SJSA1 (cell line): ENCODE measurements at places on chromosomes 11 and 22. TPM values are rescaled to one million over a fixed set of nuclear protein-coding genes. Genes with fewer than 3 reads are reported as not detected.

Gene APOL4
- 0.08 TPM in 1 of 2 replicates, not detected in the other for total RNA-seq

- no peaks in the 10 kb centered on the region for H3K4me1 ChIP-seq
- no peak for DNase-seq
- no peak overlapping the region for H3K27ac ChIP-seq
Observed at GRCh38 chr11:97909614-97910399, 1110.9 kb upstream of the CNTN5 start.

Gene OR51E2
- 0.09 and 0.21 TPM in 2 replicates for total RNA-seq

Gene BBOX1
- not detected in 2 replicates for total RNA-seq

DNA sequence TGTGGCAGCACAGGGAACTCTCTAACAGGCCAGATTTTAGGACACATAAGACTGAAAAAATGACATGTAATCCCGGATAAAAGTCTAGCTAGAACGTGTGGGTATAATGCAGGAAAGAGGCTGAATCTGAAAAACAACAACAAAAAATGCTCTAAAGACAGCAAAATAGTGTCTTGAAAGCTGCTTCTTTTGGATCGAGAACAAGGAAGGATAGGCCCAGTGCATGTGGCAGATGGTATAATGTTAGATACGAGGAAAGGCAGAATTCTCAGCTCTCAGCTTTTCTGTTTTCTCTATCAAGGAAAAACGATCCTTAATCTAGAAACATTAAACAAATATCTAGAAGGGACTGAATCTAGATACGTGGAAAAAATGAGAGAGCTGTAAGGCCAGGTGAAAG lies 33.8 kb upstream of the PARVA start:
- H3K27me3 ChIP-seq, result no peaks in the 10 kb centered on the region
- no peaks in the 10 kb centered on the region for H3K36me3 ChIP-seq
- H3K4me1 ChIP-seq, result no peaks in the 10 kb centered on the region
- no peak for DNase-seq
- H3K27ac ChIP-seq, result no peak overlapping the region
- H3K4me3 ChIP-seq, result no peak overlapping the region

DNA sequence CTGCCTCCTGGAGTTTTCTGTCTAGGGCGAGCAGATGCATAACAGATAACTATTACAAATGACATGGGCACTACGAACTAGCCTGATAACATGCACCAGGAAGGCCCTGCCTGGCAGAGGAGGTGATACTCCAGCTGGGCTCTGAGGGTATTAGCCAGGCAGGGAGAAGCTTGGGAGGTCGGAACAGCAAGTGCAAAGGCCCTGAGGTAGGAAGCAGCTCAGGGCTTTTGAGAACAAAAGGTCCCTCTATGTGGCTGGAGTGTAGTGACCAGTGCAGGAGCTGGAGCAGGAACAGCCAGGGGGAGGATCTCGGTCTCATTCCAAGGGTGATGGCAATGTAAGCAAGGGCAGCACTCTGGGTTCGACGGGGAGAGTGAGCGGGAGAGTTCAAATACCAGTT lies 61.6 kb upstream of the TCF20 start:
- H3K4me3 ChIP-seq, result no peak overlapping the region
- no peak for DNase-seq
- no peaks in the 10 kb centered on the region for H3K36me3 ChIP-seq
- no peaks in the 10 kb centered on the region for H3K27me3 ChIP-seq
- H3K4me1 ChIP-seq, result no peaks in the 10 kb centered on the region
- H3K27ac ChIP-seq, result no peak overlapping the region
